ENCODE measurements at places on chromosomes 2 and 18. TPM values are rescaled to one million over a fixed set of nuclear protein-coding genes. Genes with fewer than 3 reads are reported as not detected.
A peak's percentile ranks its signal among the peaks of the same experiment; 100 is the strongest.

DNA sequence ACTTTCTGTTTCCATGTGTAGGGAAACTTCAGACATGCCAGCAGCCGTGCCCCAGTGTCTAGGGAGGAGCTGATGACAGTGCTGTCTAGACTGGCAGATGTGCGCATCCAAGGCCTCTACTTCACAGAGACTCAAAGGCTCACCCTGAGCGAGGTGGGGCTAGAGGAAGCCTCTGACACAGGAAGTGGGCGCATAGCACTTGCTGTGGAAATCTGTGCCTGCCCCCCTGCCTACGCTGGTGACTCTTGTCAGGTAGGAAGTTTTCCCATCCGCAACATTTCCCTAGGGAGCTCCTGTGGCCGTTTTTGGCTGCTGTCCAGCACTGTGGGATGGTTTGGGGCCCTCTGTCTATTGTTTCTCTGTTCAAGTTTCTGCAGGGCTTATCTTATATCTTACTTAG lies 143.1 kb upstream of the TTC39C start:
- peak; percentile 7 for DNase-seq

DNA sequence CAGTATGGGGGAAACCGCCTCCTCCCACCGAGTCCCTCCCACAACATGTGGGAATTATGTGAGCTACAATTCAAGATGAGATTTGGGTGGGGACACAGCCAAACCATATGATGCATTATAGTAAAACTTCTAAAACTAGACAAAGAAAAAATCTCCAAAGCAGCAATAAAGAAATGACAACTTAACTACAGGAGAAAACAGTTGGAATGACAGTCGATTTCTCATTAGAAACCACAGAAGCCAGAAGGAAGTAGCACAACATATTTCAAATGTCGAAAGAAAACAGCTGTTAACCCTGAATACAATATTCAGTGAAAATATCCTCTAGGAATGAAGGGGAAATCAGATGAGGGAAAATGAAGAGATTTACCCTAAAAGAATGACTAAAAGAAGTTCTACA lies 53.5 kb upstream of the TCF4 start:
- no peak for DNase-seq

GRCh38 chr2:128651000-128651399 lies 332.3 kb upstream of the HS6ST1 start:
- no peak for DNase-seq

DNA sequence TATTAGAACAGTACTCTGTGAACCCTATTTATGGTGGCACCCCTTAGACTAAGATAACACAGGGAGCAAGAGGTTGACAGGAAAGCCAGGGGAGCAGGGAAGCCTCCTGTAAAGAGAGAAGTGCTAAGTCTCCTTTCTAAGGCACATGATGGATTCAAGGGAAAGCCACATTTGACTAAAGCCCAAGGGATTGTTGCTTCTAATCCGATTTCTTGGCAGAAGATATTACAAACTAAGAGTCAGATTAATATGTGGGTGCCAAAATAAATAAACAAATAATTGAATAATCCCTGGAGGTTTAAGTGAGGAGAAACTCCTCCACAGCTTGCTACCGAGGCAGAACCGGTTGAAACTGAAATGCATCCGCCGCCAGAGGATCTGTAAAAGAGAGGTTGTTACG lies 333.2 kb downstream of the SOX11 start:
- no peak for DNase-seq

Gene SERPINB2
- not detected for polyA plus RNA-seq

All from A549 (cell line).